Hematopoietic multipotent progenitor cell treated with erythropoietin and hydrocortisone succinate and interleukin-3 and kit ligand, for 15 days (in vitro differentiated cells): ENCODE measurements at places on chromosomes 4 and X.

GRCh38 chrX:65686236-65686635 lies 18.8 kb downstream of the MSN start:
- no peak for DNase-seq

DNA sequence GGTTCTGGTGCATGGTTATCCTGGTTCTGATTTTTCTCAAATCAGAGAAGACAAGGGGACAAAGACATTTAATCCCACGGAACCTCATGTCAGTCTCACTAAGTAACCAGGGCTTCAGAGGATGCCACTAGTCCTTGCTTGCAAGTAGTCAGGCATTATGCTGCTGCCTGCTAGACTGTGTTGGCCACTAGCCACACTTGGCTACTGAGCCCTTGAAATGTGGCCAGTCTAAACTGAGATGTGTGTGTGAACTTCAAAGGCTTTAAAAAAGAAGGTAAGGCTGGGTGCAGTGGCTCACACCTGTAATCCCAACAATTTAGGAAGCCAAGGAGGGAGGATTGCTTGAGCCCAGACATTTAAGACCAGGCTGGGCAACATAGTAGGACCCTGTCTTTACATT lies 48.6 kb upstream of the IGFBP7 start:
- no peak for DNase-seq

DNA sequence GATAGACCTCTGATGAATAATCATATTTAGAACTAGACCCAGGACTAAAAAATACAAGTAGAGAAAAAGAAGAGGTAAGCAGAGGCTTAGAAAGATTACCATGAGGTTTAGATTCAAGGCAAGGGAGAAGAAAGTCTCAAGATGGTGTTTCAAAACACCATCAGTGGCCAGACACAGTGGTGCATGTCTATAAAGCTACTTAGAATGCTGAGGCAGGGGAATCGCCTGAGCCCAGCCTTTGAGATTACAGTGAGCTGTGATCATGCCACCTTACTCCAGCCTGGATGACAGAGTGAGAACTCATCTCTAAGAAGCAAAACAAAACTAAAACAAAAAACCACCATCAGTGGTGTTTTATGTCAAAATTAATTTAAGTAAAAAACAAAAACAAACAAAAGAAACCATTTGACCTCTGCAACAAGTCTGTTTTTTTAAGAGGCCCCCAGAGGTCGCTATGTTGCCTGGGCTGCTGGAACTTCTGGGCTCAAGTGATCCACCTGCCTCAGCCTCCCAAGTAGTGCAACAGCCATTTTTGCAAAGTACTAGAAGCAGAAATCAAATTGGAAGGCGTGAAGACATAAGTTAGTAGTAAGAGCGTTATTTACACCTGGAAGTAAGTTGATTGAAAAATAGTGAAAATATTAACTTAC lies 784.3 kb downstream of the ADGRL3 start:
- DNase-seq: no peak

DNA sequence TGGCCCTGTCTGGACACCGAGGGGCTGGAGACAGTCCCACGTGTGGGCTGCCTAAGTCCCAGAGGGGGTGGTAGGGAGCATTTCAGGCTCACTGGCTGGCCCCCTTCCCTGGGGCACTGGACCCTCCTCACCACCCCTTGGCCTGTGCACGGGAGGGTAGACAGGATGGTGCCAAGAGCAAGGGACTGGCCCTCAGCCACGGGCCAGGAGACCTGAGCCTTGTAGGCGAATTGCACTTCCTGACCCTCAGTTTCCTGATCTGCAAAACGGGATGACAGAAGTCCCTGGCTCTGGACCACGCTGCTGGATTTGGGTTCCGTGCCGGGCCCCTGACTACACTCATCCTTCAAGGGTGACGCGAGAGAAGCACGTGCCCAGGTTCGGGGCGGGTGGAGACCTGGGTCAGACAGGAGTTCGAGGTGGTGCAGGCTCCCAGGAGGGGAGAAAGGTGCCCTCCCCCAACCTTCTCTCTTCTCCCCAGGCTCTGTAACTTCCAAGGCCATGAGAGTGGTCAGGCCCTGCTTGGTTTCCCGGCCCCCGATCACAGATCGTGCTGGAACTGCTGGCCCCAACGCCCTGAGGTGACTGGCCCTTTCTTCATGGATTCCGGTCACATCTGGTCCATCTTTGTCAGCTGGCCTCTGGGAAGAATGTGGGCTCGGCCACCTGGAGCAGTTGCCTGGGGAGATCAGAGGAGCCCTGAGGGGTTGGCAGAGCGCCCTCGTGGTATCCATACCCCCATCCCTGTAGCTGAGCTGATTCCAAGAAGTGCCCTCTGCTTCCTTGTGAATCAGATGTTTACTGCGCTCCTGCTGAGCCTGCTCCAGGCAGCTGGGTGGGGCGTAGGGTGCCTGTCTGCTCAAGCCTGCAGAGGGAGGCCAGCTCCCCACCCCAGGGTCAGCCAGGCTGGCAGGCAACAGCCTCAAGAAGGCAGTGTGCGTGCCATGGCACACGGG lies 3.3 kb downstream of the SH3BP2 start:
- peak; percentile 26 for DNase-seq

- DNase-seq: no peak
These were observed 81.7 kb upstream of the GPM6B start for GRCh38 chrX:13898603-13899002.

GRCh38 chrX:126836186-126836585 lies 16.7 kb downstream of the PRR32 start:
- no peak for DNase-seq

DNA sequence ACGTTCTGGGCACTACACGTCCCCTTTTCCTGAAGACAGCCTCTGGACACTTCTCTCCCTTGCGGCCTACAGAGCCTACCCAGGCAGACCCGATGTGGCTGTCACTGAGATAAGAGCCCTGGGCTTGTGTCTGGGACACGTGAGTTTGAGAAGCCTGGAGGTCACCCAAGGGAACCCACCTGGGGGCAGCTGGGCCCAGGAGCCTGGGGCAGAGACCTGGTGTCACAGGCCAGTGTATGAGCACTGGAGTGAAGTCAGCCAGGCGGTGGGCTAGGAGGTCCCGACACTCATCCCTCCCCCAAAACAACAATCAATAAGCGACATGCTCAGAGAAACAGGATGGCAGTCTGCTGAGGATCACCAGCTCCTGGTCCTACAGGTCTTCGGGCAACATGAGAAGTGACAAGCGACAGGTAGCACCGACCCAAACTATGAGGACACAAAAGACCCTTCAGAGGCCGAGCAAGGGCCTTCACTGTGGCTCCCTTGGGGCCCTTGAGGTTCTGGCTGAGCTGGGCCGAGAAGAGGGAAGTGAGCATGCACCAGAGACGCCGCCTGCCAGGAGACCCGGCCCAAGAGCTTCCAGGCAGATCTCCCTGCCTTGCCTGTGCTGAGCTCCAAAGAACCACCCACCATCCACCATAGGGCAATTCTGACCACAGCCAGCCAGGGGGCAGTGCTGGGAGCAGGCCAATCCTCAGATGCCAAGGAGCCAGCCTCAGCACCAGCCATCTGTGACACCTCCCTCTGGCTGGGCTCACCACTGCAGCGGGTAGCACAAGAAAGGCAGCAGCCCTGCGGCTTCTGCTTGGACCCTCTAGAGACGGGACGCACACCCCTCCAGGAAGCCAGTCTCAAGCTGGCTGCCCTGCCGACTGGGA lies 11.0 kb upstream of the DUSP9 start:
- peak; percentile 6 for DNase-seq

GRCh38 chrX:65034668-65035445 lies 58.6 kb upstream of the ZC4H2 start:
- peak; percentile 76 for DNase-seq

DNA sequence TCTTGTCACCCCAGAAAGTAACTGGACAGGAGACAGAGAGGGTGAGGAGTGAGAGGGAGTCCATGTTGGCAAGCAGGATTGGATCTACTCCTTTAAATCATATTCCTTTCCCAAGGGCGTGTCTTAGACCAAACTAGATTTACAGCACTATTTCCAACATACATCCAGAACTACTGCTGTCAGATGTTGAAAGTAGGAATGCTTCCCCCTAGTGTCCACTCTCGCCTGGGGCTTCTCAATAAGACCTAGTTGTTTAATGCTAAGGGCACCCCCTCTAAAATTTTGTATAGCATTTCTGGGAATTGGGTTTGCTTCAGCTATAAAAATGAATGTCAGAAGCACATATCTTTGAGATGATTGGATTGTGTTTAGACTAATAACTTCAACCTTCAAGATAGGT lies 13.3 kb downstream of the OFD1 start:
- peak; percentile 47 for DNase-seq

- DNase-seq: peak; percentile 46
These were observed 74.4 kb downstream of the AFF1 start for GRCh38 chr4:87009095-87009648.

DNA sequence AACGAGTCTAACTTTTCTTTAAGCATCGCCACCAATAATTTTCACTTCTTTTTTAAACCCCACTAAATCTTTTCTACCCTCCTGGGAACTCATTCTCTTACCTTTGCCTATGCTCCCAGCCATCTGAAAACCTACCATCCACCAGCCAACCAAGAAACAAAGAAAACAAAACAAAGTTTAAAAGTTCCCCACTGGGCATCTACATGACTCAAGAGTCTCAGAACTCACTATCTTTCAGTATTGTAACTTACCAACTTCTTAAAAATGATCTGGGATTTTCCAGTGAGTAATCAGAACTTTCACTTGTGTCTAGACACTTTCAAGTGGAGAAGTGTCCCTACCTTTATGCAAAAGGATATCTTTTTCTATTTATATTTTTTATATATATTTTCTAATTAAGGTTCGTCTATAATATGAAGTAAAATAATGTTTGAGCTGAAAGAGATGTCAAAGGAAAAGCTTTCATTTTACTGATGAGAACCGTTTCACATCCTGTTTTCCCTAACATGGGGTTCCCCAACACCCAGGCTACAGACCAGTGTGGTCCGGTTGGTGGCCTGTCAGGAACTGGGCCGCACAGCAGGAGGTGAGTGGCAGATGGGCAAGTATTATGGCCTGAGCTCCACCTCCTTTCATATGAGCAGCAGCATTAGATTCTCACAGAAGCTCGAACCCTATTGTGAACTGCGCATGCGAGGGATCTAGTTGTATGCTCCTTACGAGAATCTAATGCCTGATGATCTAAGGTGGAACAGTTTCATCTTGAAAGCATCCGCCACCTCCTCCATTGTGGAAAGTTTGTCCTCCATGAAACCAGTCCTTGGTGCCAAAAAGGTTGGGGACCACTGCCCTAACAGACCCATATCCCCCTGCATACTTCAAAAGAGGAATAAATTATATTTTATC lies 9.8 kb upstream of the TIGD2 start:
- DNase-seq: no peak

DNA sequence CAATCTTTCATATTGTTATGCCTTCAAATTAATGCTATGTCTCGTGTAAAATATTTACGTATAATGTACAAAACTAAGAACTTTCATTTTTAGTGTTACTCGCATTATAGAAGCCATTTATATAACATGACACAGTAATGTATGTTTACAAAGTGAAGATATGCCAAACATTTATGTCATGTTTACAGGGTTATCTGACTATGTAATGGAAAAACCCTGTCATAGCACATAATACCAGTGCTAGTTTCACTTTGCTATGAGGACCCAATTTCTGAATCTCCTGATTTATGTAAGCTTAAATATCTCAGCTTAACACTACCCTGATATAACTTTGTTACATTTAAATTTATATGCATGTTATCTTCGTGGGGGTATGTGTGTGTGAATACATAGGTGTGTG lies 233.1 kb downstream of the FAT4 start:
- DNase-seq: no peak

GRCh38 chr4:146061610-146062334 lies 113.7 kb upstream of the LSM6 start:
- DNase-seq: no peak

DNA sequence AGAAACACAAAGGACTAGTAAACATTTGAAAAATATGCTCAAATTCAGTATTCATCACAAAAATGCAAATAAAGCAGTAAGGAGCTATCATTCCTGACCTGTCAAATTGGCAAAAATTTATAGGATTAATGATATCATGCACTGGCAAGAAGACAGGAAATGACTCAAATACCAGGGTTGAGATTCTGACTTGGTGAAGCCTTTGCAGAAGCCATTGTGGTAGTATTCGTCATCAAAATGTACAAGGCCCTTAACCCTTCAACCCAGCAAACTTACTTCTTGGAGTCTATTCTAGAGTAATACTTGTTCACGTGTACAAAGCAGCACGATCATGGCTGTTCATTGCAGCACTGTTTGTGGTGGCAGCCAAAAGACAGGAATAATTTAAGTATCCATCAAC lies 132.4 kb downstream of the ENOX2 start:
- DNase-seq: no peak

DNA sequence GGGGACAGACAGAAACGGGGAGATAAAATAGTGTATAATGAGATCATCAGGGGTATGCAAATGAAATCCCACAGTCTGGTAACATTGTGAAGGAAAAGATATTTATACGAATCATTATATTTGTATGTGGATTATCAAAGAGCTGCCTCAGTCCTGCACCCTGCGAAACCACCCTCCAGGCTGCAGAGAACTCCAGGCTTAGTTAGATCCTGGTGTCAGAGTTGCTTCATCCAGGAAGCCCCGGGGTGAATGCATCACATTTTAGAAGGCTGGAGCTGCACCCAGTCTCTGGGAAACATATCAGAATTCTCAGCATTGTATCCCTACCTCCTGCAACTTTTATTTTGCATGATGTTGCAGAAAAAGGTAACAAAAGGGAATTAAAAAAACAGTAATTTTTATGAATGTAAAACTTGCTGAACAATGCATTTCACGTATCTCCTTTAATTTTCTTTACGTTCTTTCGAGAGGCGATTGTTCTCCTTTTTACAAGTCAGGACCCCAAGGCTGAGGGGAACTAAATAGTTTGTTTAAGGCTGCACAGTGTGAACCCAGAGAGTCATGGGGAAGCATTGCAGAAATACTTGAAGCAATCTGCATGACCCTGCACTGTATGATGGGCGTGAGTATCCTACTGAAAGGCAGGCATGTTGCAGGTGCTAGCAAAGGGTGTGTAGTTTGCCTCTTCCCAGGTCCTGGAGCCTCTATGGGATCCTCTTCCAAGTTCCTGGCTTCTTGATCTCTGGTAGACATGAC lies 299.5 kb upstream of the CLNK start:
- DNase-seq: no peak

- DNase-seq: no peak
These were observed 4.2 kb upstream of the SRPK3 start for GRCh38 chrX:153776611-153777045.

DNA sequence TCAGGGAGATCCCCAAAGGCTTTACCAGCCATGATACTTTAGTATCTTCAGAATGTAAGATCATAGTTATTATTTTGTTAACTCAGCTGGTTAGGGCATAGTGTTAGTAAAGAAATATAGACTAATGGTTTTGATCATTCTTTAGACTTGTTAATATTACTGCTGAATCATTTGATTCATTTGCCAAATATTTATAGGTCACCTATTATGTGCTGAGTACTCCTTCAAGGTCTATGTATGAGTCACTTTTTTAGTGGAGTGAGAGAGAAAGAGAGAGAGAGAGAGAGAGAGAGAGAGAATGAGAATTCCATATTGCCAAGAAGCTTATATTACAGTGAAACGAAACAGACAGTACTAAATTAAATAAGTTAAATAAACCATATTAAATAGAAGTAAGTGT lies 110.3 kb downstream of the UBE2NL start:
- no peak for DNase-seq

DNA sequence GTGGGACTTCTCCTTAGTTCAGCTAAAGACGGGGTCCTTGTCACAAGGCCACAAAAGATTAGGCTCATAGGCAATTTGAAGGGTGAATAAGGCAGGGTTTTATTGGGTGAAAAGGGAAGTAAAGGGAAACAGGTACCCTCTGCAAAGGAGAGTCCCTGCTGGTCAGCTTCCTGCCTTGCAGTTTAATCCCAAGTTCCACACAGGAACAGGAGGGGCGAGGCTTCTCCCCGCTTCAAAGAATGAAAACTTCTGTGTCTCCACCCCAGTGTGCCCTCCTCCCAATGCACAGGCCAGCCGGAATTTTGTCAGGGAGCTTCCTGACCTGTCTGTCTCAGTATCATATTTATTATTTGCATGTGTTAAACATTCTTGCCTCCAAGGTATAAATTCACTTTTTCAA lies 37.1 kb downstream of the ITM2A start:
- DNase-seq: no peak
